H9 (cell line): ENCODE measurements at places on chromosomes 4 and X. TPM values are rescaled to one million over a fixed set of nuclear protein-coding genes. Genes with fewer than 3 reads are reported as not detected.

DNA sequence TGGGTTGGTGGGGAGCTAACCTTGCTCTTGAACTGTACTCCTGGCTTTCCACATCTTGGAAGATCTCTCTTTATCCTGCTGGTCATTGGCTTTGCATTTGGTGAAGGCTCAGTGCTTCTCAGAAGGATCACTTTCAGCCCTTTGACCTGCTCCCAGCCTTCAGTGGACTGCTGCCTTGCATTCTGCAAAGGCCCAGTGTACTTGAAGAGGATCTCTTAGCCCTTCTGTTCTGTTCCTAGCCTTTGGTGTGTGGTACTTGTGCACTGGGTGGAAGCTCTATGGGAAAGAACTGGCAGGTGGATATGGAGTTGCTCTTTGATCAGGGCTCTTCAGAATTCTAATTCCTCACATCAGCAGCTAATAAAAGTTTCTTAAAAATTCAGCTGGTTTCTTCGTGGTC lies 46.5 kb downstream of the FGF2 start:
- no peak for DNase-seq

MID2 gene
- total RNA-seq, result 1.3 and 1.6 TPM in 2 replicates

EGF gene
- 1.1 and 1.5 TPM in 2 replicates for total RNA-seq

- no peak for DNase-seq
These were observed 82.5 kb downstream of the LCORL start for GRCh38 chr4:17939054-17939453.

GRCh38 chrX:6729626-6730025 lies 194.7 kb upstream of the VCX3A start:
- no peak for DNase-seq

- DNase-seq, result peak; percentile 29
These were observed 2.9 kb downstream of the AR start for GRCh38 chrX:67546496-67547423.

TCEAL2 gene
- 12.6 and 14.2 TPM in 2 replicates for total RNA-seq

KCNIP4 gene
- not detected in 2 replicates for total RNA-seq

GRCh38 chr4:10253765-10254164 lies 137.2 kb upstream of the WDR1 start:
- DNase-seq, result no peak

GRCh38 chrX:129613596-129613995 lies 41.2 kb downstream of the APLN start:
- no peak for DNase-seq
